Stimulated activated CD4-positive, alpha-beta T cell treated with anti-CD3 and anti-CD28 coated beads, Interleukin-2, amount 100 ng/mL, for 24 hours (primary cell): ENCODE measurements at places on chromosomes 2 and 18.

DNA sequence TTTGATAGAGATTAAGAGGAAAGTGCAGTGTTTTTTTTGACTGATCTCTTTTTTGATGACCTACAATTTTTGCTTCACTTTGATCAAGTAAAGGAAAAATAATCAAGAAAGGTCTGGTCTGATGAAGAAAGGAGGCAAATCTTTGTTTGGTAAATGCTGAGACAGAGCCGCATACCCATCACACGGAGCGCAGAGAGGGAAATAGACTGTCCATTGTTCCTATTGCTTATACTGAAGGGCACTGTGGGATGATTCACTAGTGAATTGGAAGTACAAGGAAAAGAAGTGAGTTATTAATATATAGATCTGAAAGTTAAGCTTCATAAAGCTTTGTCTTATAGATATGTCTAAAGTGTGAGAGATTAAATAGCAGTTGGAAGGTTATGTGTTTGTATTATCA is 455.1 kb downstream of the PLCL1 start:
- DNase-seq, result no peak

DNA sequence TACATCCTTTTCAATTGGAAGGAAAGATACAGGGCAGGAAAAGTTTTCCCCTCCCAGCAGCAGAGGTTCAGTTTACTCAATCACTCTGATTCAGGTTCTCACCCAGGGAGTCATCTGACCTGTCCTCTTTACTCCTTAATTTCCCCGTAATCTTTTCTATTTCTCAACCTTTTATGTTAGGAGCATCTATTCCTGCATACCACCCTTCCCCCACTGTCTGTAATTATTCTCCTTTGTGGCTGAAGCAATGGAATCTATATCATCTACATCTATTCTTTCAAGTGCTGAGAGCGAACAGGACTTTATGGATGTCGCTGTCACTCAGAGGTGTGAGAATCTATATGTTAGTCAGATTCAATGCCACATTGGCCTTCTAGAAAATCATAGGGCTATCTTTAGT is 175.2 kb downstream of the NOL4 start:
- DNase-seq, result no peak

- DNase-seq, result no peak
These were observed 1378.8 kb upstream of the DDX18 start for GRCh38 chr2:116435648-116436047.

GRCh38 chr2:187511356-187512315 is 42.6 kb downstream of the TFPI start:
- no peak for DNase-seq

GRCh38 chr18:38575648-38576047 is 1010.0 kb upstream of the CELF4 start:
- no peak for DNase-seq

DNA sequence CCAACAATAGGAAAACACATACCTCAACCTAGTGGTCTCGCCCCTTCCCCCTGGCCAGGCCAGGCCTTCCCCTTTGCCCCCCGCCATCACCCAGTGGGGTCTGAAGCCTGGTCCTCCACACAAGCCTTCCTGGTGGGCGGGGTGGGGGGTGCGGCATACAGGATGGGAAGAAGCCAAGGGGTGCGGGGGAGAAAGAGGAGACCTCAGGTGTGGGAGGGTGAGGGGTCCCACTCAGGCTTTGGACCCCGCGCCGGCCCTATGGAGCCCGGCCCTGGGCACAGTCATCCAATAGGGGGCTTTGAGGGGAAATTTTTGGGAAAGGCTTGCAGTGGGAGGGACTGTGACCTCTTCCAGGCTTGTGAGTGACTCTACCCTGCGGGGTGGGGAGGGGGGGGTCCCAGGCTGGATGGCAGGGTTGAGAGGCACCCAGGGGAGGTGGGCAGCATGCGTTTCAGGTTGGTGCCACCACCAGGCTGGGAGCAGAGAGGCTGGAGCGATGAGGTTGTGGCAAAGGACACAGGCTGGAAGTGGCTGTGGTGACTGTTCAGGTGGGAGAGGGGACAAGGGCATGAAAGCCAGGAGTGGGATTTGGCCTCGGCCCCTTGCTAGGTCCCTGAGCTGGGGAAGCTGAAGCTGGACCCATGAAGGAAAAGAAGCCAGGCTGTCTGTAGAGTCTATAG is 1.3 kb downstream of the SLC66A3 start:
- no peak for DNase-seq
